ENCODE measurements at places on chromosomes 6 and 20.

DNA sequence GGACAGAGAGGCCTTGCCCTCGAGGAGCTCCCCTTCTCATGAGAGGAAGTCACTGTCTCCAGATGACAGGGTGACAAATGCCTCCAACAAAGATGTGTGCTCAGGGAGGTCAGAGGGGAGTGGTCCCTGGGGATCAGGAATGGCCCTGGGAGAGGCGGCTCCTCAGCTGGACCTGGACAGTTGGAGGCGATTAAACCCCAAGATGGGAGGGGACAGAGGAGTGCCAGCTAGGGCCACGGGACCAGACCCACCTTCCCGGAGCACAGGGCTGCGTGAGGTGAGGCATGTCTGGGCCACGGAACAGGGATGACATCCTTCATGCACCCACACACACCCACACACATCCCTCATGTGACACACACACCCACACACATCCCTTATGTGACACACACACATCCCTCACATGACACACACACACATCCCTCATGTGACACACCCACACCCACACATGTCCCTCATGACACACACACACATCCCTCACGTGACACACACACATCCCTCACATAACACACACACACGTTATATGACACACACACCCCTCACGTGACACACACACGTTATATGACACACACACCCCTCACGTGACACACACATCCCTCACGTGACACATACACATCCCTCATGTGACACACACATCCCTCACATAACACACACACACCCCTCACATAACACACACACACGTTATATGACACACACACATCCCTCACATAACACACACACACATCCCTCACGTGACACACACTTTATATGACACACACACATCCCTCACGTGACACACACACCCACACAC, 57.4 kb upstream of the SLCO4A1 start:
- no peak for DNase-seq

DNA sequence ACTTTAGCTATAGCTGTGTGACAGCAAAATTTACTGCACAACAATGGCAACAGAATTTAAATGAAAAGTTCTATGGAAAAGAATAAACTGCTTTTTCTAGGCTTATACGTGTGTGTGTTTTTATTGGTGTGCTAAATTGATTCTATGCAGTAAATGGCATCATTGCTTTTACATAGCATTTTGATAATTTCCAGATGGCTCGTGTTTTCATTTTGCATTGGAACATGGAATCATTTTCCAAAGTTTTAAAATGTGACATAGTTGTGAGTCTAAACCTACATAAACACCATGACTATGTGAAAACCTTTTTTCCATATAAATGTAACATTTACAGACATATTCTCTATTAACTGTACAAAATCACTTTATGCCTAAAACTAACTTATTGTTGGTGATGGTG, 127.8 kb downstream of the SIM1 start:
- DNase-seq = no peak

GRCh38 chr6:39816747-39817146, 24.6 kb downstream of the DAAM2 start:
- DNase-seq = no peak

DNA sequence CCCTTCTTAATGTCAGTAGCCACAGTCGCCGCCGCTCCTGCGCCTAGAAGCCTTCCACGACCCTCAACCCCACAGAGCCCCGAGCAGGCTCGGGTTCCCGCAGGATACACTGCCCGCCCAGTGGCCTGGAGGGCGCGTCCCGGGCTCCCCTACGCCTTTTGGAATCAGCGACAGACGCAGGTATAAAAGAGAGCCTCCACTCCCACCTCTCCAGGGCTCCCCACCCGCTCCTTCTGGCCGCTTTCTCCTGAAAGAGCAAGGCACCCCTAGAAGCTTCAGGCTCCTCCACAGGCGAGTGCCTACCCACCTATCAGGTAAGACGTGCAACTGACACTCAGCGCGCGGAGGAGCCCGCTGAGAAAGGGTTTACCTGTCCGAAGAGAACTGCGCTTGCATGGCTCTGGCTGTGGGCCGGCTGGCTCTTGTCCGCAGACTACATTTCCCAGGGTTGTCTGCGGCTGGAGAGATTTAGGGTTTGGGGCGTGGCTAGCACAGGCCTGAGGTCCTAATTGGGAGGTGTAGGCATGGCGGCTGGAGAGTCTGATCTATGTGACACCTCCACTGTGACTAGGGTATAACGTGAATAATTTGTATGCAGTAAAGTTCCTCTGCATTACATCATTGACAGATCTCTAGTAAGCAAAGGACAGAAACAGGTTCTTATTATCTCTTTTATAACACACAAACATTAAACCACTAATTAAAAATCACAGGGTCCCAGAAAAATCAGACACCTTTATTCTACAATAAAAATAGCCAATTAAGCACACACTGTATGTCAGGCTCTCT, 13.5 kb upstream of the ZNF391 start:
- DNase-seq = peak; percentile 33

DNA sequence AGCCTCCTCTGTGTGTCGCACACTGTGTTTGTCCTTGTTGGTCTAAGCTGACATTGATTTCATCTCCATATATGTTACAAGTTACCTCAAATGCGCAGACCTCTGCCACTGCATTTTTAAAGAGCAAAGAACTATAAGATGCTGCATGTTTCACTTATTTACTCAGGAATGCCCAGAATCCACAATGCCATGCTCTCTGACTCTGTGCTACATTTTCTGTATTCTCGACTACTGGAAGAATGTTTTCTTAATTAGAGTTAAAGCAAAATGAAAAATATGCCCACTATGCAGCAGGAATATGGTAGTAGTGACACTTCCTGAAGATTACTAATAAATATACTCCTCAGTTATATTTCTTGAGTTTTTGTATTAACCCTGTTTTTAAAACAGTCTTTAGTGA, 296.4 kb downstream of the HACE1 start:
- no peak for DNase-seq

DNA sequence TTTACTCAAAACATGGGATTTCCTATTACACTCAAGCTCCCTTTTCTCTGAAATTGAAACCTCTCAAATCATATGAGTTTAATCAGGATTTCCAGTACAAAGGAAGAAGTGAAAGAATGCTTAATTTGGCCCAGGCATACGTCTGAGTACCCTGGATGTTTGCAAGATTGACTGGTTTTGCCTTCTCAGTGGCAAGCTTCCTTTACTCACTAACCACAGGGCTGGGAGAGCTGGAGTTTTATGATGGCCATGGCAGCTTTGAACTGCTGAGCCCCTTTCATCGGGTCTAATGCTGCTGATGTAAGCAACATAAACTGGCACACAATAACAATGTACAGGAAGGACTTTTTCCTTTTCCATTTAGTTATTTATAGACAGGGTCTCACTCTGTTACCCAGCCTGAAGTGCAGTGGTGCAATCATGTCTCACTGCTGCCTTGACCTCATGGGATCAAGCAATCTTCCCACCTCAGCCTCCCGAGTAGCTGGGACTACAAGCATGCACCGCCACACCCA, 194.8 kb downstream of the SLC35F1 start:
- peak; percentile 32 for DNase-seq

GRCh38 chr20:14677455-14677854, 340.0 kb upstream of the FLRT3 start:
- no peak for DNase-seq

DNA sequence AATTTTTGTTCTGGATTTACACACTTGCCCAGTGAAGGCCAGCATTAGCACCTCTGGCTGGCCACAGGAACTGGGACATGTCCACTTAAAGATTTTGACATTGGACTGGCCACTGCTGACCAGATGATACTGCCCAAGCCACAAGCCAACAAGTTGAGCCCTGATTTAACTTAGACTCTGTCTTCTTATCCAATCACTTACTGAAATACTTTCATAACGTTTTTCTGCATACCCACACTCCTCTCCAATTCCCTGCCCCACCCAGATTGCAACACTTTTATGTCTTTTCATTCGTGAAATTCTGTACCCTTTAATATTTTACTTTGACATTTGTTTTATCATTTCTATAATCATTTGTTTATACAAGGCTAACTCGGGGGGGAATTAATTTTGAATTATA, 170.3 kb upstream of the TAB2 start:
- no peak for DNase-seq
